ENCODE measurements at places on chromosomes 5 and 9.

DNA sequence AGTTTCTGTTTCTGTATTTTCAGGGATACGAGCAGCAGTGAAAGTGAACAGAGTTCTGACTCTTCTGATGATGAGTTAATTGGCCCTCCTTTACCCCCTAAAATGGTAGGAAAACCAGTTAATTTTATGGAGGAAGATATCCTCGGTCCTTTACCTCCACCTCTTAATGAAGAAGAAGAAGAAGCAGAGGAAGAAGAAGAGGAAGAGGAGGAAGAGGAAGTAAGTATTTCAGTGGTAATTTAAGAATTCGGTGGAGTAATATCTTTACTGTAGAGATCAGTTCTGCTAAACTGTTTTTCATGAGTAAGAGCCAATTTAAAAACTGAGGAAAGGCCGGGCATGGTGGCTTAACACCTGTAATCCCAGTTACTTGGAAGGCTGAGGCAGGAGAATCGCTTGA lies 17.2 kb downstream of the WDR70 start:
- no peak for DNase-seq

DNA sequence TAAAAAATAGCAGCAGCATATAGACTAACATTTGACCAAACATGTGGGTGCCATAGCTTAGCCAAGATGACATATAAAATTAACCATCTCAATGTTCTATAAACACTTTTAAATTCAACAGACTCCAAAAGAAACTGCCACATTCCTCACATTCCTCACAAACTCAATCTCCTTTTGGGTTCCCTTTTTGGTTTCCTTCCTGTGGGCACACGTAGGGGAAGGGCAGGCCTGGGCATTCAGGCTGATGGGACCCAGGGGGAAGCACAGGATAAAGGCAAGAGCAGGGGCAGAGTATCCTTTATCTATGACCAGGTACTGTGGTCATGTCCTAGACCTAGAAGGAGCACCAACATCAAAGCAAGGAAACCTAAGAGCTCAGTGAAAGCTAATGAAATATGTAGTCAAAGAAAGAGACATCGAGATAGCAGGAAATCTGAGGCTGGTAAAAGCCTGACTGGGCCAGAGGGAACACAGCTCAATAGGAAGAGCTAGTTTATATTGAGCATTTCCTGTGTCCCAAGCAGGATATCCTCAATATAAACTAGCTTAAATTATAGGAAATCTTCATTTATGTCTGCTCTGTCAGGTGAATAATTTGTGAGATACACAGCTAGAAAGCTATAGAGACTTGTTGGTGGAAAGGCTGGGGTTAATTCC lies 13.6 kb upstream of the ERAP1 start:
- DNase-seq, result no peak

DNA sequence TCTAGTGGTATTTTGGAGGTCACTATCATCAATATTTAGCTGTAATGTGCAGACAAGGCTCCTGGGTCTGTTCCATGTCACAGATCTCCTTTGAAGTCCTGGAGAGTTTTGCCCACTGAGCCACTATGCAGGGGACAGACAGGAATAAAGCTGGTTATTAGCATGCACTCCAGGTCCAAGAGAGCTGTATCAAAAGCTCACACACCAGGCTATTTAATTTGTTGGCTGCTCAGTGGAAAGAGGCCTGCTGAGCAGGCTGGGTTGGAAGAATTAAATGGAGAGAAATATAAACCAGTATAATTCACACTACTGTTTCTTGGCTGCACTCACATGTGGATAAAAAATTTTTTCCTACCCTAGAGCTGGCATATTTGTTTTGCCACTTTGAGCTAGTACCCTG lies 113.8 kb upstream of the TAF11L2 start:
- no peak for DNase-seq

DNA sequence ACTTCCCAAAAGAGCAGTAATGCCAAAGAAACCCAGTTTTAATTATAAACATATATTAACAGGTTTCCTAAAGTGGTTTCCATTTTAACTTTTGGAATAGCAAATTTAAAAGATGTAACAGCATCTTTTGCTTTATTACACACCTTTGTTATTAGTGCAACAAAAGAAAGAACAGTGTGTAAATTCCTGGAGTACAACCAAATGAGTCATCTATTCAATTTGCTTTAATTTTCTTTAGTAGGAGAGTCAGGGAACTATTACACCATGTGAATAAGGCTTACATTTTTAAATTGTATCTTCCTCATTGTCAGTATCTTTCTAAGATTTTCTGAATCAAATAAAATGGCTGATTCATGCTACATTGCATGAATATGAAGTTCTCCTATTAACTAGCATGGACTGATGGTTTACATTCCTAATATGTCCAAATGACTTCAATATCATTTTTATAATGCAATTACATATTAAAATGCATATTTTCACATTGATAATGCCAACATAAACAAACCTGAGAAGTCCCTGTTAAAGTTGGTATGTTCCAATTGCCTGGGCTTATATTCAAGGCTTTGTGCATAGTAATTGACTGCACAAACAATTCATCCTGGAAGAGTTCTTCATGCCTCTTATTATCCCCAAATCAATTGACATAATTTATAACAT lies 22.5 kb downstream of the EDIL3 start:
- DNase-seq, result no peak

- no peak for DNase-seq
These were observed 353 bp downstream of the SH3PXD2B start for GRCh38 chr5:172453986-172454357.

GRCh38 chr5:14245132-14245925 lies 102.2 kb downstream of the TRIO start:
- no peak for DNase-seq
